ENCODE measurements at places on chromosomes 7 and 10. TPM values are rescaled to one million over a fixed set of nuclear protein-coding genes. Genes with fewer than 3 reads are reported as not detected.

Gene PLAC9
- total RNA-seq: not detected

DNA sequence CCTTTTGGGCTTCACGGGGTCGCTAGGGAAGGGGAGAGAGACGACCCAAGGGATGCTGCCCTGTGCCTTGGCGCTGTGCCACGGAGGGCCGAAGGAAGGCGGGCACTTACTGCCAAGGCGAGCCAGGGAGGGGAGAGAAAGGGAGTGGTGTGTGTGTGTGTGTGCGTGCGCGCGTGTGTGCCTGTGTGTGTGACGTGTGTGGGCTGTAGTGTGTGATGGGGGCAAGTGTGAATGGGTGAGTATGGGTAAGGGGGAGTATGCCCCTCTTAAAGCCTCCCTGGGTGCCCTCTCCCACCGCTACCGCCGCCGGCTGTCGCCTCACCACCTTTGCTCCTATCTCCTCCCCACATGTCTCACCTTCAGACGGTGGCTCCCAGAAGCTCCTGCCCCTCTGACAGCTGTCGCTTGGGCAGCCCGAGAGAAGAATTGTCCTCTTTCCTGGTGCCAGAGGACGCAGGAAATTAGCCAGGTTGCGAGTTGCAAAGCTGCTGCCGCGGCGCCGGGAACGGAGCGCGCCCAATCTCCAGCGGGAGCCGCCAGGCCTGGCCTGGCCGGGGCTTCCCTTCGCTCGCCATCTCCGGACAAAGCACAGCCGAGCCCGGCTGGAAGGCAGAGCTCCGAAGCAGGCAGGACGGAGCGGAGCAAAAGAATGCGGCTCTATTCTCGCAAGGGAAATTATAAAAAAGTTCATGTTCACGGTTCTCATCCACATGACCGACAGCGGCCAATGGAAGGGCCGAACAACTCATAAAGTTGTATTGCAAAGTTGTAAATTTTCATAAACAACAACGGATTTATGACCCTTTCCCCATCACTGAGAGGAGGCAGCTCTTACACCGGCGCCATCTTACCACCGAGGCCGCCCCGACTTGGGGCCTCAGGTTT lies at the start of gene HOXA3:
TSS of gene HOXA3 (minus strand) at position 653 of the 885 bp plus-strand sequence. CDS start 41,943 bp downstream, outside the sequence.
- peak within 1 kb of the TSS; percentile 39 for H3K4me3 ChIP-seq
- H3K27me3 ChIP-seq: peaks cover 88% of the 10 kb centered on the region
- H3K27ac ChIP-seq: peak within 1 kb of the TSS; percentile 31
- H3K4me1 ChIP-seq: peaks cover 27% of the 10 kb centered on the region
- DNase-seq: no peak

Gene ASB13
- 6.0 TPM for total RNA-seq

DNA sequence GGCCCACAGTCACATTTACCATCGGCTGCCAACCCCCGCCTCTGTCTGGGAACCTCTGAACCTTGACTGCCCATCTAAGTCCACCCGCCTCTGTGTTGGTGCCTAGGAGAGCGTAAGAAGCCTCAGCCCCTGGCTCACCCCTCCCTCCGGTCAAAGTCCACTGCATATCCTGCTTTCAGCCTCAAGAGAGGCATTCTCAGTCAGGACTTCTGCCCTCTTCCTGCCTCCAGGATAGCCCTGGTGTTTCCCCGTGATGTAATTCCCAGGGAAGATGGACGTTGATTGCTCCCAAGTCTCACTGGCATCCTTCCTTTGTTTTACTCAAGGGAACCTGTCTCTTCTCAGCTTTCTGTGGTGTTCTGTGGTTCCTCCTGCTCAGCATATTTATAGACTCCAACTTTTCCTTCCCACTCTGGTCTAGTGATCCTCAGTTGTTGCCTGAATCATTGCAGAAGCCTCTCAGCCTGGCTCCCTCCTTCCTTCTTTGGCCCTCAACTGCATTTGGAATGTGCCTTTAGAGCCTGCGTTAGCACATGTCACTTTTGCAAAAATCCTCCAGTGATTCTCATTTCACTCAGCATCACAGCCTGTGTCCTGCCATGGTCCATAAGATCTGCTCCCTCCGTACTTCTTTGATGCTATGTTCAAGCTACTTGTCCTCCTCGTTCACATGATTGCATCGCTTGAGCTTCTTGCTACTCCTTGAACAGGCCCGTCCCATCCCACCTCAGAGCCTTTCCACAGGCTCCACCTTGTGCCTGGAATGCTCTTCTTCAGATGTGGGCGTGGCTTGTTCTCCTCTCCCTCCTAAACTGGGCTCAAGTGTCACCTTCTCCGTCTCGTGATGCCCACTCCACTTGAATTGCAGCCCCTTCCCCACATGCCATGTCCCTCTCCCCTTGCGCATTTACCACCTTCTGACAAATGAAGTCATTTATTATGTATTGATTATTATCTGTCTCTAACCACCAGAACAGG lies 124.2 kb downstream of the PLPP4 start:
- H3K4me1 ChIP-seq: no peaks in the 10 kb centered on the region
- no peak overlapping the region for H3K4me3 ChIP-seq
- no peaks in the 10 kb centered on the region for H3K36me3 ChIP-seq
- H3K27me3 ChIP-seq: no peaks in the 10 kb centered on the region
- H3K27ac ChIP-seq: no peak overlapping the region

DNA sequence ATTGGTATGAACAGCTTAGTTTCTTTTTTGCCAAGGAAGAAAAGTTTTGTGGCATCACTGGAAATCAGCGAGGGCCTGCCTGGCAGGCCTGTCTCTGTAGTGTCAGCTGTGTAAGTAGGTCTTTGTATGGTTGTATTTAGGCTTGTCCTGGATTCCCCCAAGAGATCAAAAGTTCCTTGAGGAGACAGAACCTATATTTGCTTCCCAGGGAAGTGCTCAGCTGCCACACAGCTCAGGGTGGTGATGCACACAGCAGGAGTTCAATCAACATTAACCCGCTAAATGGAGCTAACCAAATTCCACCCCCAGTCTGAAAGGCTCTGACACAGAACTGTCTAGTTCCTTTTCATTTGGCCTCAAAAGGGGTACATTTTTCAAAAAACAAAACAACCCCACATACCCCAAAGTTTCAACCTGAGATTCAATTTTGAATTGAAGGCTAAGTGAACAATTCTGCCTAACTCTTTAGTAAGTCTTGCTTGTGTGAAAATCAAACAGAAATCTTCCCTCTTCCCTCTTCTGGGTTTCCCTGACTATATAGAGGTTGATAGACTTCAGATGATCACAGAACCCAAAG lies 124.4 kb downstream of the CLEC2L start:
- no peaks in the 10 kb centered on the region for H3K27me3 ChIP-seq
- H3K4me3 ChIP-seq: no peak overlapping the region
- peaks cover 3% of the 10 kb centered on the region for H3K36me3 ChIP-seq
- DNase-seq: no peak
- no peak overlapping the region for H3K27ac ChIP-seq

Gene ARHGAP21
- total RNA-seq: 27.4 TPM

Gene SEMA3A
- 1.4 TPM for total RNA-seq

GRCh38 chr10:128022261-128023196 lies 103.7 kb downstream of the MKI67 start:
- H3K27ac ChIP-seq: no peak overlapping the region
- no peak for DNase-seq
- H3K27me3 ChIP-seq: no peaks in the 10 kb centered on the region
- no peak overlapping the region for H3K4me3 ChIP-seq

Gene AGAP9
- 3.5 TPM for total RNA-seq

GRCh38 chr10:132689721-132690360 lies 96.1 kb downstream of the NKX6-2 start:
- H3K27me3 ChIP-seq: no peaks in the 10 kb centered on the region
- H3K4me1 ChIP-seq: peaks cover 7% of the 10 kb centered on the region
- no peak overlapping the region for H3K27ac ChIP-seq
- peaks cover 8% of the 10 kb centered on the region for H3K36me3 ChIP-seq
- no peak overlapping the region for H3K4me3 ChIP-seq

GRCh38 chr7:101237206-101238067 lies at the start of gene CLDN15:
Gene CLDN15, minus strand, starts transcription at chr7:101237802. Its CDS starts 221 bp downstream, at chr7:101237581.
- no peaks in the 10 kb centered on the region for H3K36me3 ChIP-seq
- no peaks in the 10 kb centered on the region for H3K27me3 ChIP-seq
- no peak for DNase-seq
- peaks cover 11% of the 10 kb centered on the region for H3K4me1 ChIP-seq
- H3K4me3 ChIP-seq: no peak within 1 kb of the TSS
- no peak within 1 kb of the TSS for H3K27ac ChIP-seq

GRCh38 chr7:96471606-96472005 lies 149.7 kb upstream of the SLC25A13 start:
- H3K27me3 ChIP-seq: no peaks in the 10 kb centered on the region
- no peak for DNase-seq
- peak overlapping the region; percentile 92 for H3K27ac ChIP-seq

GRCh38 chr7:2037808-2038522 lies 194.8 kb downstream of the MAD1L1 start:
- peak; percentile 46 for DNase-seq
- H3K27me3 ChIP-seq: no peaks in the 10 kb centered on the region
- H3K27ac ChIP-seq: peak overlapping the region; percentile 93
- H3K4me1 ChIP-seq: peaks cover 56% of the 10 kb centered on the region

DNA sequence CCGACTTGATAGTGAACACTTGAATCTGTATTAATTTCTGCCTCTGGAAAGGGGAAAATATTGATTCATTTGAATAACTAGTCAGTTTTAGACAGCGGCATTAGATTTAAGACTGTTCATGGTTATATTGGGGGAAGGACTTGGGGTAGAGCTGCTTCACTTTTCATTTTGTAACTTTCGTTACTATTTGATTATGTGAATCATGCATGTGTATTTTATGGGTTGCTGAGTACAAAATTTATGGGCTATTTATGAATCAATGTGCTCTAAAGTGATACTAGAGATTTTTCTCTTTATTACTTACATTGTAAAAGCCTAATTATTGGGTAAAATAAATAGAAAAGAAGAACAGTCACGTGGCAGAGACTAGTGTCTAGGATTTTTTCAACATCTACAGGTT lies 4.9 kb downstream of the GLUD1 start:
- H3K36me3 ChIP-seq: peaks cover 44% of the 10 kb centered on the region
- no peak overlapping the region for H3K27ac ChIP-seq
- H3K4me3 ChIP-seq: no peak overlapping the region
- H3K4me1 ChIP-seq: peaks cover 66% of the 10 kb centered on the region

Gene FEZF1
- total RNA-seq: not detected

DNA sequence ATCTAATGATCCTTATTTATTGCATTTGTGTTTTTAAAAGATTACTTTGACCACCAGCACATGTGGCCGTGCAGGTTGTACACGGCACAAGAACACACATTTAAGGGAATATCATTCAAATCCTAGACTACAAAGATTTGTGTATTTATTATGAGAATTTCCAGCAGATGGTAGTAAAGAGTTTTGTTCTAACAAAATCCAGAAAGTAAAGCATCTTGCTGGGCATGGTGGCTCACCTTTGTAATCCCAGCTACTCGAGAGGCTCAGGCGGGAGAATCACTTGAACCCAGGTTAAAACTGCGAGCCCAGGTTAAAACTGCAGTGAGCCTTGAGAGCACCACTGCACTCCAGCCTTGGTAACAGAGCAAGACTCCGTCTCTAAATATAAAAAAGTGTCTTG lies 31.5 kb downstream of the MACROH2A2 start:
- no peak overlapping the region for H3K4me3 ChIP-seq
- peaks cover 13% of the 10 kb centered on the region for H3K27me3 ChIP-seq
- no peaks in the 10 kb centered on the region for H3K4me1 ChIP-seq
- H3K36me3 ChIP-seq: no peaks in the 10 kb centered on the region
- DNase-seq: no peak

DNA sequence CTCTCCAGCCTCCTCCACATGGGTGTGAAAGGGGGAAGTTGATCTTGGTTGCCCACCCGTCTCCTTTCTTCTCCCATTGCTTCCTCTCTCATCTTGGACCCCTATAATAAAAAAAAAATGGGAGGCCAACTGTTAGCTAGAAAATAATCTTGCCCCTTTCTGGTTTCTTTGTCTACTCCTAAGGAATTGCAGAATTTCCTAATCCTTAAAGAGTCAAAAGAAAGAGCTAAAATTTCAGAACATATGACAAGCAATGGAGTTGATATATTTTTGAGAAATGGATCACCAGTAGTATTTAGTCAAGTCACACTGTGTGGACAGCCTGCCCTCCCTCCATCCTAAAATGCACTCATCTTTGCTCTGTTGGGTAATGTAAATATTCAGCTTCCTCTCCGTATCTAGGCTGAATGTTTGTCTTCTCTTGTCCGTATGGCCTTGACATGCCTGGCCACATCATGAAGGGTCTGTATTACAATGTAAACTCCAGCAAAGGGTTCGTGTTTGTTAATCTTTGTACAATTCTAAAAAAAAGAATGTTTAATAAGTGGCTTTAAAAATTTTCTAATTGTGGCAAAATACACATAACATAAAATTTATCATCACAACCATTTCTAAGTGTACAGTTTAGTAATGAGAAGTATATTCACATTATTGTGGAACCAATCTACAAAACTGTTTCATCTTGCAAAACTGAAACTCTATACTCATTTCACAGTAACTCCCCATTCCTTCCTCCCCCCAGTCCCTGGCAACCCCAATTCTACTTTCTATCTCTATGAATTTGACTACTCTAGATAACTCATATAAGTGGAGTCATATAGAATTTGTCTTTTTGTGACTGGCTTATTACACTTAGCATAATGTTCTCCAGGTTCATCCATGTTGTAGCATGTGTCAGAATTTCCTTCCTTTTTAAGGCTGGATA lies 71.5 kb downstream of the ZNF92 start:
- no peak overlapping the region for H3K4me3 ChIP-seq
- peaks cover 7% of the 10 kb centered on the region for H3K27me3 ChIP-seq
- no peak for DNase-seq
- no peak overlapping the region for H3K27ac ChIP-seq

Gene BTBD16
- not detected for total RNA-seq

GRCh38 chr7:130301501-130302020 lies 8.6 kb downstream of the CPA4 start:
- no peak for DNase-seq
- H3K27me3 ChIP-seq: no peaks in the 10 kb centered on the region
- no peaks in the 10 kb centered on the region for H3K36me3 ChIP-seq

Data from activated CD4-positive, alpha-beta T cell treated with anti-CD3 and anti-CD28 coated beads, Interleukin-2, amount 10 ng/mL, durations not matched to agents 7 days and 5 days (primary cell).